A549 treated with Hydrocortisone at 1 μM for 4 hours (cell line): ENCODE measurements at places on chromosomes 5 and 9. TPM values are rescaled to one million over a fixed set of nuclear protein-coding genes. Genes with fewer than 3 reads are reported as not detected.

Gene PCDHA10
- total RNA-seq, result 0.01 to 0.03 TPM (median 0.02 TPM) in 3 of 5 replicates, not detected in the others

Gene SOHLH1
- 0.09 to 0.12 TPM in 2 of 5 replicates, not detected in the others for total RNA-seq

Gene UBLCP1
- 32.0 to 43.4 TPM (median 33.5 TPM) in 5 replicates for total RNA-seq

Gene SLC46A2
- total RNA-seq, result not detected in 5 replicates

Gene NOXA1
- 0.79 to 1.8 TPM (median 1.7 TPM) in 5 replicates for total RNA-seq

Gene ZNF883
- 0.62 to 0.89 TPM (median 0.84 TPM) in 5 replicates for total RNA-seq

Gene TLN1
- total RNA-seq, result 111 to 160 TPM (median 122 TPM) in 5 replicates

Gene SLC25A2
- not detected in 5 replicates for total RNA-seq

Gene CCDC192
- total RNA-seq, result not detected in 5 replicates

Gene FAM219A
- total RNA-seq, result 14.6 to 17.4 TPM (median 16.9 TPM) in 5 replicates

Gene IRX1
- not detected in 5 replicates for total RNA-seq

Gene LRRTM2
- total RNA-seq, result not detected in 5 replicates
